ENCODE measurements at places on chromosomes 6 and 20. TPM values are rescaled to one million over a fixed set of nuclear protein-coding genes. Genes with fewer than 3 reads are reported as not detected.
A peak's percentile ranks its signal among the peaks of the same experiment; 100 is the strongest.

PPIL6 gene
- 7.9 TPM for total RNA-seq

DNA sequence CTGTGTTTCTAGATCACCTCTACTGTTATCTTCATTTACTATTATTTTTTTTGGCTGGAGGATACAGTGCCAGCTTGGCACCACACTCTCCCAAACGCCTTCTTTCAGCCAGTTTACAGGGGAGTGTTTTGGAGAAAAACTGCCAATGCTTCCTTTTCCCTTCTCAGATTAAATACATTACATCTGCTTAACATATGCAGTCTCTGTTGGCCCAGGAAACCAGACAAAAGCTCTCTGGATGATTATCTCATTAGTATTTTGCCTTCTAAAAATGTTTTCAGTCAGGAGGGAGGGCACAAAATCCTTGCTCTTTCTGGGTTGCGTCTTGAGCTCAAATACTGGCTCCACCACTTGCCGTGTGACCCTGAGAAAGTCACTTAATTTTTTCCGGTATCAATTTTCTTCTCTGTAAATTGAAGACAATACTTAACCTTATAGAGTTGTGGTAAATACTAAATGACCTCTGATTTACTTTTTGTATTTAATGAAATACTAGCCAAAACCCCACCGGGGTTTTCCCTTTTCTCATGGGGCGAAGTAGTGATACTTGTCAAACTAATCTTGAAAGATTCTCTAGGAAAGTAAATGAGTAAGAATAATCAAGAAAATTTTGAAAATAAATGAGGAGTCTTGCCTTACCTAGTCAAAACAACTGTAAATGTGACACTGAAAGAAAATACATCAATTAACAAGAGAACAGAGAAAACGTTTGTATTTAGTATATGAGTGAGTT is 146.2 kb downstream of the MMS22L start:
- DNase-seq = no peak

DNA sequence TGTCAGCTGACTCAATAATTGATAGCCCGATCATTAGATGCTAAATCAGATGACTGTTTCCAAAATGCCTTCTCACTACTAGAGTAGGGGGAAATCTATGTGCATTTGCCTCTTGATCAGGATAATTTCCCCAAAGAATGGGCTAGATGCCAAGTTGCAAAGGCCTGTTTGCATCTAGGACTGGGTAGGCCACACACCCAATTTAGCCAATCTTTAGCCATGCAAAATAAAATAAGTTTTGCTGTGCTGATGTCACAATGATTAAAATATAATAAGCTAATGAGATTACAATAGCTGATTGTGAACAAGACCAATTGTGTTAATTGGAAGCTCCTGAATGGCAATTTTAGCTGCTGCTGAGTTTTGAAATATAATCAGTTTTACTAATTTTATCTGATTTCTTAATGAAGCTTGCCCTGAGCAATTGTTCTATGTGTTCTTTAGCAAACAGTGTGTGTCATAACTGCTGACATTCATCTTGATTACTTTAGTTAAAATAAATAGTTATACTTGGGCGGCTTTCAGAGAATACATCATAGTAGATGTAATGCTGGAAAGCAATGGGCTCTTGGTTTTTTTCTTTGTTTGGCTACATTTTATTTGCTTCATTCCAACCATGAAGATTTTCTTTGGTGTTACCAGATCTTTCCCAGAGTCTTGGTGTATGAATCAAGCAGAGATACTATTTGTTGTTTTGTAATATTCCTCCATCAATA is 973.2 kb upstream of the SLC35B3 start:
- no peak for DNase-seq

GRCh38 chr6:108733706-108734265 is 114.4 kb upstream of the ARMC2 start:
- no peak for DNase-seq

PRKN gene
- 4.6 TPM for total RNA-seq

DNA sequence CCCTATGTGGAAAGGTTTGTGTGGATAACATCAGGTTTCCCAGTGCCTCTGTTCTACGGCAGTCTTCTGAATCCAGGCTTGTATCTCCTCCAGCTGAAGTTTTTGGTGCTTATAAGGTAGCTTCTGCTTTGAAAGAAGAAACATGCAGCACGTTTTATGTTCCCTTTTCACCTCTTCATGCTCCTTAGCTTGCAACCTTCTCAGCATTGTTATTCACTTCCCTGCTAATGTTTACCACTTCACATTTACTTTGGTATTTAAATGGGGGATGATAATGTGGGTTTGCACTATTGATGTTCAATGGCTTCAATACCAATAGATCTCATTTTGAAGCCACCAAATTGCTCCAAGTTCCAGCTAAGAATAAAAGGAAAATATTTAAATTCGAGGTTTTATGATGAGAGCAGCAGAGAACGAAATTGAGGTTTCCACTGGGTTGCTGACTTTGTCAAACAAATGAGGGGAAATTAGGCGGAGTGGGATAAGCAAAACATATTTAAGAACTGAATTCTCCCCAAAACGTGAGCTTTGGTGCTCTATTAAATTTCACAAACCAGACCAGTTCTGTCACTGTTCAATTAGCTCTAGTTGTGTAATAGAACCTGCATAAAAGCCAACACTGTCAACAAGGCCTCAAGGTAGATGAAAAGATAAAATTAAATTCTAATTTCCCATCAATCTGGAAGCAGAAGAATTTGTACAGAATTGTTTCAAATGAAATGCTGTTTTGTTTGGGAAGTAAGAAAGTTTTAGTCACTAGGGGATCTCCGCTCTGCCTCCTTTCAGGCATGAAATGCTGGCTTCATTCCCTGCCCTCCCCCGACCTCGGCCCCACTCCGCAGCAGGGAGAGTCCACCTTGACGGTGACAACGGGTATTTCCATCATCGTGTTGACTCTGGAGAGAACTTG is 1.4 kb downstream of the IL22RA2 start:
- no peak for DNase-seq

TUBB1 gene
- 0.16 TPM for total RNA-seq

DNA sequence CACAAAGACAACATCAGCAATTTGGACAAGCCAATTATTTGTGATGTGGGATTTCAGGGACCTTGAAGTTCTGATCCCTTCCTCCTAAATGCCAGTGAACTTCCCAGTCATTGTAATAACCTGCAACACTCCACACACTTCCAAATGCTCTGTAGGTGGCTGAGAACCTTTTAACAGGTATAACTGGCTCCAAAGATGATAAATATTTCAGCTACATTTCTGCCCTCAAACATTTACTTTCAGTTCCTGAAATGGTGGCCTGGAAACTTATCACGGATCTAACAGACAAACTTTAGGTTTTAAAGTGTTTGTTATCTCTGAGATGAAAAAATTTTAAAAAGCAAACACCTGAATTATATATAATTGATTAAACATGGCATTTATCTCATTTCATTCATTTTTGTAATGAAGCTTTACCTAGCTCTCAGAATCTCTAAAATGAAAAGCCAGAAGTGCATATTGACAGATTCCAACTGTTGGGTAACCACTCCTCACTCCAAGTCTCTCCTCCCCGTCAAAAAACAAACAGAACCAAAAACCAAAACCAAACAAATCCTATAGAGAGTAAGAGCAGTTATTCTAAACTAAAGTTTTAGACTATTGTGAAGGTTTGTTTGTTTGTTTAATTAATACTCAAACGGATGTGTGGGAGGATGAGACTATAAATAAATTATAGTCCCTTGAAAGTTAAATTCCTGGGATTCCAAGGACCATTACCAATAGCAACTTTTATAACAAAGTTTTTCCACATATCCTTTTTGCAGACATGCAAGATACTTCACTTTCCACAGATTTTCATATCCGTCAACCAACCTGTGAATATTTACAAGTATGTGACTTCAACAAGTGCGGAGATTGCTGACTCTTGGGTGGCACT is 12.4 kb upstream of the KIAA0408 start:
- no peak for DNase-seq

ADGB gene
- total RNA-seq = 0.04 TPM

DNA sequence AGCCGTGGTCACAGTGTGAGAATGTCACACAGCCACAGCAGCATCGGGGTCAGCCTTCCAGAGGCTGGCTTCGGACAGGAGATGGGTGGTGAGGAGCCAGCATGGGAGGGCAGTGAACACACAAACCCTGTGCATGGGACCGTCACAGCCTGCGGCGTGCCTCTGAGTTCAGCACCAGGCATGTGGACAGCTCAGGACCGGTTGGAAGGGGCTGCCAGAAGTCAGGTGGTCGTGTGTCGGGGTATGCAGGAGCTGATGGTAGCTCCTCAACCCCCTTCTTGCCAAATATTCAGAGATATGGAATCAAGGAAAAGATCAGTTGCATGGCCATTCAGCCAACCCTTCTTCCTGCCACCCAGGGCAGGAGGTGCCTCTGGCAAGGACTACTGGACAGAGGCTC is 28.2 kb downstream of the MYT1 start:
- peak; percentile 47 for DNase-seq

DNA sequence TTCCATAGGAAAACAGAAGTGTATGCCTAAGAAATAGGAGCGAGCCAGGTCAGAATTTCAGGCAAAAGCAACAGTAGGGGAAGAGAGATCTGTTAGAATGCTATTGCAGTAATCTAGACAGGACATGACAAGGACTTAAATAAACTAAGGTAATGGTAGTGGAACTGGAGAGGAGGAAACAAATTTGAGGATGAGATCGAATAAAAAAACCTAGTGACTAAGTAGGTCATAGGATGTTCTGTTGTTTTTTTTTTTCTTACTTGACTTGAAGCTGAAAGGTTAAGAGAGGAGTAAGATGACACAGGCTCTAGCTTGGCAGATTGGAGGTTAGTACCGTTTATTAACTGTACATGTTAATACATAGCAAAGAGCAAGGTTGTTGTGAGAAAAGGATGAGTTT is 28.6 kb downstream of the ORC3 start:
- DNase-seq = no peak

GJA1 gene
- total RNA-seq = 34.1 TPM

EBF4 gene
- total RNA-seq = 63.8 TPM
